ENCODE measurements at places on chromosomes 11 and 22.

GRCh38 chr22:43772831-43773230, 39.3 kb downstream of the EFCAB6 start:
- no peak for DNase-seq

DNA sequence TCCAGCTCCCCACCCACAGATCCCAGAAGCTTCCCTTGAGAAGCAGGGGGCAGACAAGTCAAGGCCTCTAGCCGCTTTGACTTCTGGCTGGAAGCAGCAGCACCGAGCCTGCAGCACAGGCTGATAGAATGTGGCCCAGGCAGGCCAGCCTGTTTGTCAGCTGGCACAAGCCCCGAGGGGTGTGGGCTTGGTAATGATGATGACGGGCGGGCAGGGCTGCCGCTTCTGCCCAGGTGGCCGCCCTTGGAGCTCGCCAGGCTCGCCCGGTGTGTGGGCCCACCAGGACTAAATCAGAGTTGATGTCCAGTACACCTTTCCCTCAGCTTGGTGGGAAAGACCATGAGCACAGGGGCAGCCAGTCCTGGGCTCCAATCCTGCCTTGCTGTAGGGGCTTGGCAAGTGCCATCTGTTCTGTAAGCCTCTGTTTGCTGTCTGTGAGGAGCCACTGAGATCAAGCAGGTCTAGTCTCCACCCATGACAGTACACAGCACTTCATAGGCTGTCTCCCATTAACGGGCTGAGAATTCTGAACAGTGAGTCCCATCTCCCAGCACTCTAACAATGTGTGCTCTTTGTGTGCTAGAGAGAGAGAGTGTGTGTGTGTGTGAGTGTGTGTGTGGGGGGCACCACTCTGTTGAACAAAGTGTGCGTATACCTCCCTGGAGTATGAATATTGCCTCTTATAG, 26.8 kb downstream of the MICAL2 start:
- peak; percentile 33 for DNase-seq

GRCh38 chr11:1829039-1829820, 5.6 kb upstream of the SYT8 start:
- no peak for DNase-seq

DNA sequence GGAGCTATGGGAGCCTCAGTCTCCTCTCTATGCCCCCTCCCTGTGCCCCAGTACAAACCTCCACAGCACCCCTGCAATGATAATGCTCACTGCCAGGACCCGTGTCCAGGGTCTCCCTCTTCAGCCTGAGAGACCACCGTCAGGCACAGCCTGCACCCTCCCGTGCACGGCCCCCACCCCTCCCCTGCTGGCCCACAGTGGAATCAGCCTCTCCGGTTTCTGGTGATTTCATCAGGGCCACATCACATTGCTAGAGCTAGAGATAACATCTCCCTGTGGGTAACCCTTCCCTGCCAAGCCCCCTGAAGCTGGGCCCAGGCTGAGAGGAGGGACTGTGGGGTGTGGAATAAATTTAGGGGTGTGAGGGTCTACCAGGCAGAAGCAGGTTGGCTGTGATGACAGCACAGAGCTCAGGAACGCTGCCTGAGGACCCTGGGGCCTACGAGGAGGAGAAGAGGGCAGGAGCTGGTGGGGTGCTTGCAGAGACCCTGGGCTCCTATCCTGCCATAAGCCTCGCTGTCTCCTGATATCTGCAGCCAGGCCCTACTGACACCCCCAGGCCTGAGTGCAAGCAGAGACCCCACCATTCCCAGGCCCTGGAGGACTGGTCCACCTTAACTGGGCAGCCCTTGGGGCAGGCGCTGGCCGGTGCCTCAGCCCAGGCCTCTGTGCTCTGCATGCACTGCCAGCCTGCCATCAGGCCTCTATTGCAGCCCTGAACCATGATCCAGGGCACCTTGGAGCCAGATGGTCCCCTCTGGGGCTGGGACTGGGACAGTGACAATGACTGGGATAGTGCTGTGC, at the start of gene KLHDC7B:
Gene KLHDC7B, plus strand, starts transcription at position 378 of the 804 bp plus-strand sequence. Its CDS starts 345 bp downstream, at position 723.
- no peak for DNase-seq

DNA sequence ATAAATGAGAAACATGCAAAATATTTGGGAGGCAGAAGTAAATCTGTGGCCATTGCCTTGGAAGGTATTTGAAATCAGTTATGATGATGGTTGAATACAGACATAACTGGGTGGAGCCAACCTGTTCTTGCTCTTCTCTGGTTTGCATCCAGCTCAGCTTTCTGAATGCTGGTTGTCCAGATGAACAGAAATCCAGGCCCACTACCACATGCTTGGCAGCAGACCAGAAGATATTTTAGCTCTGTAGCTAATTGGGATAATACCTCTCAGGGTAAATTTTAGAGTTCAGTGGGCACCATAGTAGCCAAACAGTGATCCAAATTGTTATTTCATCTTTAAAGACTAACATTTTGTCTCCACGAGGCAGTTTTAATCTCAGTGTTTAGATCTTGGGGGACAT, 308.3 kb downstream of the RAB38 start:
- no peak for DNase-seq

DNA sequence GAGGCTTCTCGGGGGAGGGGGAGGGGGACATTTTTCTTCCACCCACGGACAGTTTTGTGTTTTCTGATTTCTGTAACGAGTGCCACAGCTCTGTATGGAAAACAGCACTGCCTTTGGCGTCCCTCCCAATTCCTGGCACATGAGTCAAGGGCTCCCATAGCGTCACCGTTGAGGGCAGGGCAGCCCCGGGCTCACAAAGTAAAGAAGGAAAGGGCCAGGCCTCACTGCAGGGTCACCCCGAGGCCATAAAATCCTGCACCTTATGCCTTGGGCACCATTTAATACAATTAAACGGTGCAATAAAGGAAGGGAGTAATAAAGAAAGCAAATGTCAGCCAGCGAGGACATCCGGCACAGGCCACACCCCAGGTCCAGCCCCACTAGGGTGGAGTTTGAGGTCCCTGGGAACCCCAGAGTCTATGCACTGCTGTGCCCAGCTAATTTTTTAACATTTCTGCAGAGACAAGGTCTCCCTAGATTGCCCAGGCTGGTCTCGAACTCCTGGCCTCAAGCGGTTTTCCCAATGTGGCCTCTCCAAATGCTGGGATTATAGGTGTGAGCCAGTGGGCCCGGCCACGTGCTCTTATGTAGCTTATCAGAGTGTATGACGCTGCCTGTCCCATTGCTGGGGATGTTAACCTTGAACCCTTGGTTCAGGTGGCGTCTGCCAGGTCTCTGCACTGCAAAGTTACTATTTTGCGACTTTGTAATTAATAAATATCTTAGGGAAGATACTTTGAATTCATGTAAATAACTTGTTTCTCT, 13.6 kb upstream of the MUC2 start:
- no peak for DNase-seq

- no peak for DNase-seq
Observed at GRCh38 chr11:45213717-45214116, 67.3 kb downstream of the PRDM11 start.

- no peak for DNase-seq
Observed at GRCh38 chr11:119316016-119316728, 758 bp downstream of the MCAM start.

DNA sequence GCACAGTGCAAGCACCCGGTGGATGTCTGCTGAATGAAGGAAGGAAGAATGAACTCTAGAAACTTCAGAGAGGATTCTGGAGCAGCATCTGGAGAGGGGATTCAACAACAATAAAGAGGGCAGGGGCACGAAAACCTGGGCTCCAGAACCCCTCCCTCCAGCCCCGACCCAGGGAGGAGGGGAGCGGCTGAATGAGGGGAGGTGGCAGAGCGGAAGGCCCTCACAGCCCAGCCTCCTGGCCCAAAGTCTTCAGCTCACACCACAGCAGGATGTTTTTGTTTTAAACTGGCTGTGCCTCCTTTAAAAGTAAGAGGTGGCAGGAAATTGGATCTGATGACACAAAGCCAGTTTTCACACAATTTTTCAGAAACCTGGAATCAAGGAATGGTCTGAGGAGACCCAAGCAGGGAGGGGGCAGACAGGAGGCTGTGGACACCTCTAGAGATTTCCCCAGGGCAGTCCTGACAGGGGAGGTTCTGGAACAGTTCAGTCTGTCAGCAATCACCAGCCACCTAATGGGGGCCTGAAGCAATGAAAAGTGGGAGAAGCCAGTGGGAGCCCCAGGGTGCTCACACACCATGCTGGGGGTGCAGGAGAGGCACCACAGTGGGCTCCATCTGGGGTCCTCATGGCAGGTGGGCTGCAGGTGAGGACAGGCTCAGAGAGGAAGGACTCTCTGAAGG, 44.4 kb upstream of the TCF20 start:
- no peak for DNase-seq

- DNase-seq: no peak
Observed at GRCh38 chr22:45263463-45264269, 21.1 kb upstream of the UPK3A start.
